ENCODE measurements at places on chromosomes 1 and 21.

GRCh38 chr1:184629266-184629665 lies 125.4 kb downstream of the EDEM3 start:
- DNase-seq, result no peak

DNA sequence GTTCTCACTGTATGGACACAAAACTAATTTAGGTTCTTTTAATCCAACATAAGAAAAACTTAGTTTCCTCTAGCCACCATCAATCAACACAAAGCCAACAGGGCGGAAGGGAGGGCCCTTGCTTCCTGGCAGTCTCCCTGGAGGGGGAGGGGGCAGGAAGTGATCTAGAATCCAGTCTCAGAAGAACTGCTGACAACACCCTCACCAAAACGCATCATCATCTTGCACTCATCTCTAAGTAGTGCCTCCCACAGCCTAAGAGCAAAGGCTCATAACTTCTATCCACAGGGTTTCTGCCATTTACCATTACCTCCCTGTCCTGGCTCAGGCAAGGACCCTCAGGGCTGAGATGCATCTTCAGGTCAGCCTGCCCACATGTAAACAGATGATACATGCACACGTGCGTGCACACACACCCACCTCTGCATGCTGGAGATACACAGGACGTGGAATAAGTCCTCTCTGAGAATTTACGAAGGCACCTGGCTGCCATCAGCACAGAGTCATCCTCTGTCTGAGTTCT lies 20.5 kb downstream of the HIVEP3 start:
- DNase-seq, result no peak

DNA sequence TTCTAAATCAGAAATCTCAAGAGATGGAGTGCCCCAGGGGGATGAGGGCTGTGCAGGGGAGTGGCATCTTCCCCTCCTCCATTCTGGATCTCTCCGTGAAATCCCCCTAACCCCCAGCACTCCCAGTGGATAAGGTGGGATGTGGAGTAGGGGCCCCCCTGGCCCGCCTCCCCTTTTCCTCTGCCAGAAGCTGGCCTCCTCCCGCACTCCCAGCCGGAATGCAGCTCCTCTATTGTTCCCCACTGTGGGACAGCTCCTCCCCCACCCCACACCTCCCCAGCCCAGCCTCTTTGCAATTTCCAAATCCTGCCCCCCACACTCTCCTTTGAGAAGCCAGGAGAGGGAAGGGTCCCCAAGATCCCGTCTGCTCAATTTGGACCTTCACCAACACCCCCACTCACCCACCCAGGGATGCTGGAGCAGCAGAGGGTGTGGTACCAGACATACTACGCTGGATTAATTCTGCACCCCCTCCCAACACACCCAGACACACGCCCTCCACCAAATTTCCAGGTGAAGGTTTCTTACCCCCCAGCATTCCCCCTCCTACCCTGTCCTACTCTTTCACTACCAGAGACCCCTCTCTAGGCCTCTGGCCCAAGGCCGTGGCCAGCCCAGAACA lies 1.9 kb downstream of the MEX3A start:
- DNase-seq, result no peak

- no peak for DNase-seq
These were observed 46.6 kb upstream of the LYST start for GRCh38 chr1:235913311-235913710.

- DNase-seq, result no peak
These were observed 3.8 kb downstream of the ATP8B2 start for GRCh38 chr1:154329152-154329521.

GRCh38 chr1:78081980-78082860 lies 36.5 kb downstream of the GIPC2 start:
- DNase-seq, result no peak
